Activated CD4-positive, alpha-beta T cell treated with anti-CD3 and anti-CD28 coated beads, Interleukin-2, amount 10 ng/mL, durations not matched to agents 24 days and 14 days (primary cell): ENCODE measurements at places on chromosomes 16 and 17. TPM values are rescaled to one million over a fixed set of nuclear protein-coding genes. Genes with fewer than 3 reads are reported as not detected.

- H3K4me1 ChIP-seq, result no peaks in the 10 kb centered on the region
- H3K27me3 ChIP-seq, result peaks cover 56% of the 10 kb centered on the region
- H3K36me3 ChIP-seq, result no peaks in the 10 kb centered on the region
Observed at GRCh38 chr17:58136669-58137279, 11.4 kb upstream of the OR4D1 start.

GRCh38 chr17:54239291-54239690 lies 416.6 kb downstream of the KIF2B start:
- H3K4me3 ChIP-seq, result no peak overlapping the region
- no peaks in the 10 kb centered on the region for H3K27me3 ChIP-seq
- no peaks in the 10 kb centered on the region for H3K4me1 ChIP-seq
- H3K36me3 ChIP-seq, result no peaks in the 10 kb centered on the region

- H3K4me1 ChIP-seq, result no peaks in the 10 kb centered on the region
- no peak for DNase-seq
- no peak overlapping the region for H3K27ac ChIP-seq
- H3K36me3 ChIP-seq, result peaks cover 18% of the 10 kb centered on the region
- no peak overlapping the region for H3K4me3 ChIP-seq
Observed at GRCh38 chr16:56488035-56488434, 31.8 kb downstream of the BBS2 start.

DNA sequence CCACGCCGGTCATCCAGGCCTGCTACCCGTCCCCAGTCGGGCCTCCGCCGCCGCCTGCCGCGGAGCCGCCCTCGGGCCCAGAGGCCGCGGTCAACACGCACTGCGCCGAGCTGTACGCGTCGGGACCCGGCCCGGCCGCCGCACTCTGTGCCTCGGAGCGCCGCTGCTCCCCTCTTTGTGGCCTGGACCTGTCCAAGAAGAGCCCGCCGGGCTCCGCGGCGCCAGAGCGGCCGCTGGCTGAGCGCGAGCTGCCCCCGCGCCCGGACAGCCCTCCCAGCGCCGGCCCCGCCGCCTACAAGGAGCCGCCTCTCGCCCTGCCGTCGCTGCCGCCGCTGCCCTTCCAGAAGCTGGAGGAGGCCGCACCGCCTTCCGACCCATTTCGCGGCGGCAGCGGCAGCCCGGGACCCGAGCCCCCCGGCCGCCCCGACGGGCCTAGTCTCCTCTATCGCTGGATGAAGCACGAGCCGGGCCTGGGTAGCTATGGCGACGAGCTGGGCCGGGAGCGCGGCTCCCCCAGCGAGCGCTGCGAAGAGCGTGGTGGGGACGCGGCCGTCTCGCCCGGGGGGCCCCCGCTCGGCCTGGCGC lies 2.4 kb downstream of the HIC1 start:
- peaks cover 28% of the 10 kb centered on the region for H3K36me3 ChIP-seq
- no peak overlapping the region for H3K27ac ChIP-seq
- H3K4me1 ChIP-seq, result peaks cover 32% of the 10 kb centered on the region
- H3K27me3 ChIP-seq, result peaks cover 2% of the 10 kb centered on the region
- peak overlapping the region; percentile 32 for H3K4me3 ChIP-seq

Gene ASPA
- total RNA-seq, result not detected in 2 replicates

Gene KRTAP16-1
- not detected in 2 replicates for total RNA-seq

Gene CCR7
- total RNA-seq, result 217 and 220 TPM in 2 replicates
